ENCODE measurements at places on chromosomes 12 and 14.

GRCh38 chr14:71220462-71220861, 313.2 kb downstream of the PCNX1 start:
- no peak for DNase-seq

DNA sequence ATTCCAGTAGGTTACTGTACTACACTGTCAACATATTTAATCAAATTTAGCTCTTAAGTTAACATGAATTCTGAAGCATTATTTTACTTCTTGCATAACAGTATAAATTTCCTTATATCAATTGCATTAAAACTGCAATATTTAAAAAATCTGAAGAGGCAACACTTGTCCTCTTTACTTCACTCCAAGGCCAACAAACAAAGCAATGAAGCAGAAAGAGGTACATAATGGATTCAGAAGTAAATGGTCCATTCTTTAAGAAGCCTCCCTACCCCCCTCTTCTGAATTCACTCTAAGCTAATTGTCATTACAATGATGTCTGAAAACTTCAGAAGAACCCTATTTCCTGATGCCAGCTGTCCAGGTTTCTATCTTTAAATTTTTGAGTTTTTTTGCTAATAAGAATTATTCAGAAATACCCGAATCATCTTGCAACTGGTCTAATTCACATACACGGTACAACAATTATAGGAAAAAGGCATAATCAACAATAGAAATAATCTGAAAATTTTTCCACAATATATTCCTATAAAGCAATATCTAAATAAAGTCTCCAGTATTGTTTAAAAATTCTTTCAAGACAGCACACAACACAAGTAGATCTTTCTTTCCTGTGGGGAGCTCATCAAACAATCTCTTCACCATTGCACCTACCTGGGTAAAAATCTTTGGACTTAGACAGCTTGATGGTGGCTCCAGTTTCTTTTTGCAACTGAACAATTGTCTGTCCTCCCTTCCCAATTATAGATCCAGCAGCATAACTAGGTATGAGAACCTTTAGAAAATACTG, 2.9 kb downstream of the NOVA1 start:
- no peak for DNase-seq

GRCh38 chr12:4433745-4434058, 11.9 kb downstream of the FGF6 start:
- no peak for DNase-seq

GRCh38 chr14:61219256-61219655, 61.9 kb downstream of the TMEM30B start:
- no peak for DNase-seq

DNA sequence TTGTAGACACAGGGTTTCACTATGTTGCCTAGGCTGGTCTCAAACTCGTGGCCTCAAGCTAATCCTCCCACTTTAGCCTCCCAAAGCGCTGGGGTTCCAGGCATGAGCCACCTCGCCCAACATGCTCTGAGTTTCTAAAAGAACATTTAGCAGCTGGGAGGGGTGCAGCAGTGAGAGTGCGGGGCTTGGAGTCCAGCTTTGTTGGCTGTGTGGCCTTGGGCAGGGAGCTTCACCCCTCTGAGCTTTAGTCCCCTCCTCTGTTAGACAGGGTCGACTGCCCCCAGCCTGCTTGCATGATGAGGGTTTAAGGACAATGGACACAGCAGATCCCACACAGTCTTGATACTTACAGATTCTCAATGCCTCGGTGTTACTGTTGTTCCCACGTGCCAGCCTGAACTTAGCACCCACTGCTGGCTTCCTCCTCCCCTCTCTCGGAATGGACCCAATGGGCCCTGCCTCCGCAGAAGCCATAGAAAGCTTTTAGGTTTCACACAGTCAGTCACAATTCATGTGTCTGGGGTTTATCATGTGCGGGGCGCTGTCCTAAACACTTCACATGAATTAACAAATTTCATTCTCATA, 54.6 kb downstream of the PSMA6 start:
- DNase-seq: no peak

GRCh38 chr12:105522166-105522825, 191.8 kb downstream of the C12orf75 start:
- DNase-seq: no peak

DNA sequence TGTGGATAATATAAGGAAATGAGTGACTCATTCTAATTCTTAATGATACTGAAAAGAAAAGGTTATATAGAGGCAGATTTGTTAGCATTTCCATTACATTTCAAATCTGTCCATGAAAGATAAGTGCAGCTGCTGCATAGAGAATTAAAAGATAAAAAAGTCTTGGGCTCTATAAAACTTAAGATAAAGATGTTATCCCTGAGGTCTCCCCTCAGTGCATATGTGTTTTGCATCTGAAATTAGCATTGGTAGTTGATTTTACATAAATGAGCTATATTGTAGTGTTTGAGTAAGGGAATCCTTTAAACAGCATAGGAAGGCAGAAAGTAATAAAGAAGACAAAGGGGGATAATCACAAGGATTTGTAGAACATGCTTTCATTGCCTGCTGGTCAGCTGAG, 206.2 kb downstream of the FSCB start:
- DNase-seq: no peak

DNA sequence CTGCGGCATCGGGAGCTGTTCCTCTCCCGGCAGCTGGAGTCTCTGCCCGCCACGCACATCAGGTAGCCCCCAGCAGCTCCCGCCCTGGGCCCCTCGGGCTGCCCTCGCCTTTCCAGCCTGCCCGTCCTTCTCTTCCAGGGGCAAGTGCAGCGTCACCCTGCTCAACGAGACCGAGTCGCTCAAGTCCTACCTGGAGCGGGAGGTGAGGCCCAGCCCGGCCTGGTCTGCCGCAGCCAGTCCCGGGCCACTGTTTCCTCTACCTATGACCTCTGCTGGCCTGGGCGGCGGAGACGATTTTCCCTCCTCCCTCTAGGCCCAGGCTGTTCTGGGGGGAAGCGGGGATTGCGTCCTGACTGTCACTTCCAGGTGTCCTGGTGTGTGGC, 24.5 kb upstream of the CRIP2 start:
- no peak for DNase-seq

- no peak for DNase-seq
Measured at GRCh38 chr12:68805592-68806120, 2.3 kb upstream of the MDM2 start.

DNA sequence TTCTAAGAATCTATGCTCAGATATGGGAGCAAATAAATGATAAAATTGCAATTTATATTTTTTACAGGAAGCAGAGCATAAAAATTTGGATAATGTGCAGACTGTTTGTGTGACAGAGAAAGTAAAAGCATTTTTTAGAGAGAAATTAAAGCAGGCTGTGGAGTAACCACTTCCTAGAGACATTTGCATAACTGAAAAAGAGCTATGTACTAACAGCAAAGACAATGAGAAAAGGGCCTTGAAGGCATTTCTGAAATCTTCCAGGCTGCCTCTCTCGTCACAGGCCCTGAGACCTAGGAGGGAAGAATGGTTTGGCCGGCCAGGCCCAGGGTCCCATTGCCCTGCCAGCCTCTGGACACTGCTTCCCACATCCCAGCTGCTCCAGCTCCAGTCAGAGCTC, 247.2 kb downstream of the ALX1 start:
- DNase-seq: no peak

- DNase-seq: no peak
Measured at GRCh38 chr14:103065861-103066260, 8.5 kb upstream of the CDC42BPB start.

DNA sequence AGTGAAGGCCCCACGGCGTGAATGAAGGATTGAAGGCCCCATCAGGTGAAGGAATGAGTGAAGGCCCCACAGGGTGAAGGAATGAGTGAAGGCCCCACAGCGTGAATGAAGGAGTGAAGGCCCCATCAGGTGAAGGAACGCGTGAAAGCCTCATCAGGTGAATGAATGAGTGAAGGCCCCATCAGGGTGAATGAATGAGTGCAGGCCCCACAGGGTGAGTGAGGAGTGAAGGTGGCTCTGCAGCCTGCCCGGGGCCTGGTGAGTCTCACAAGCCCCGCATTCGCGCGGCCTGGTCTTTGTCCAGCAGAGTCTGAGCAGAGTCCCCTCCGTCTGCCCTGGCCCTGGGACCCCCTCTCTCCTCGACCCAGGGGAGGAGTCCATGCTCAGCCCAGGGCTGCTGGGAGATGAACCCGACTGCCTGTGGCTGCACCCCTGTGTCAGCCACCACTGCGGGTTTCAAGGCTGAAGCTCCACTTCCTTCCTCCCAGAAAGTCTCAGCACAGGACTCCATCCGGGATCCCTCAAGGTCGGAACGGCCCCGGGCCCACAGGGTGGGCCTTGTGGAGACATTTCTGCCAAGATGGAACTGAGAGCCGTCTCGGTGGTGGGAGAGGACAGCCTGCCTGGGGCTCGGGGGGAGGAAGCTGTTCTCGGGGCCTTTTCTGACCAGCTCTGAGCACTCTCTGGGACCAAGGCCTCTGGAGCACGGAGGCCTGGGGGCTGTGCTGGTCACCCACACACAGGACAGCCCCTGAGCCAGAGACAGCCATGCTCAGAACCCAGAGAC, 37.4 kb upstream of the TMEM179 start:
- no peak for DNase-seq

GRCh38 chr12:132078190-132078589, 65.9 kb downstream of the DDX51 start:
- no peak for DNase-seq

DNA sequence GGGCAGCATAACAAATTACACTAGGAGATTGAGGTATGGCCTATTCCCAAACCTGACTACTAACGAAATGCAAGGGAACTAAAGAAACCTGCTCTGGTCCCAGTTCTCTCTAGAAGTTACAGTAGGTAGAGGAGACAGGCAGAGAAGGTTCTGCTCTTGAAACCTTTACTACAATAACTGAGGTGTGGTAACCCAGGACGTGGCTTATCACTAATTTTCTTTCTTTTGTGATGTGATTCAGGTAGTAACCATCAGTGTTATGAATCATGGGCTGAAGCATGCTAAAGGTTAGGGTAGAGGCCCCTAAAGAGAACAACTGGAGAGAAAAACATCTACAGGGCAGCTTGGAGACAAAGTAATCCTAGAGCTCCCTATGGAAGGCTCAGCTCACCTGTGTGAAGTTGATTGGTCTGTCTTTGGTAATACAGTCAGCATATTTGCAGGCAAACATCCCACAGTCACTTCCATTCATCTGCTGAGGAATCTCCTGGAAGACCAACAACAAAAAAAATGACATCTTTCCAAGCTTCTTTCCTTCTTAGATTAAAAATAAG, 41.8 kb upstream of the COL2A1 start:
- no peak for DNase-seq

- DNase-seq: no peak
Measured at GRCh38 chr12:69644511-69644910, 33.8 kb upstream of the LRRC10 start.

DNA sequence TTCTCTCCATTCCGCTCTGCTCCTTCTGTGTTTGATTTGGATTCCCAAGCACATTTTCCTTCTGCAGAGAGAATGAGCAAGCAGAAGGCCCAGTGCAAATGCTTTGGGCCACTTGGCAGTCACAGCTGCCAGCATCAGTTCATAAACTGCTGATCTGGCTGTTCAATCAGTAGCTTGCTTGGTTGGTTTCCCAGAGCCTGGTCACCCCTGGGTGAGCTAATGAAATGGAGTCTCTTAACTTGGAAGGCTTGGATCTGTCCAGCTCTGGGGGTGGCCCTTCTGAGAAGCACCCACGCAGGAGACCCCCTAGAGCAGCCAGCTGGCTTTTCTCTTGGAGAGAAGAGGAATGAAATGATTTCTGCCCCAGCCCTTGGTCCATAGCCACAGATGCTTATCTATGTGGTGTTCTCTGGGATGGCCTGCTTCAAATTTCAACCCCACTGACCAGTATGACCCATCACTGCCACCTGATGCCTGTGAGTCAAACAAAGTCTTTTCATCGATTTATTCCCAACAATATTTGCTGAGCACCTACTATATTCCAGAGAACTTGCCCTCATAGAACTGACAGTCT, 30.3 kb downstream of the FAIM2 start:
- no peak for DNase-seq

- DNase-seq: no peak
Measured at GRCh38 chr14:75913183-75913582, 68.6 kb downstream of the TGFB3 start.

- no peak for DNase-seq
Measured at GRCh38 chr12:123264642-123265041, 7.0 kb downstream of the CDK2AP1 start.

DNA sequence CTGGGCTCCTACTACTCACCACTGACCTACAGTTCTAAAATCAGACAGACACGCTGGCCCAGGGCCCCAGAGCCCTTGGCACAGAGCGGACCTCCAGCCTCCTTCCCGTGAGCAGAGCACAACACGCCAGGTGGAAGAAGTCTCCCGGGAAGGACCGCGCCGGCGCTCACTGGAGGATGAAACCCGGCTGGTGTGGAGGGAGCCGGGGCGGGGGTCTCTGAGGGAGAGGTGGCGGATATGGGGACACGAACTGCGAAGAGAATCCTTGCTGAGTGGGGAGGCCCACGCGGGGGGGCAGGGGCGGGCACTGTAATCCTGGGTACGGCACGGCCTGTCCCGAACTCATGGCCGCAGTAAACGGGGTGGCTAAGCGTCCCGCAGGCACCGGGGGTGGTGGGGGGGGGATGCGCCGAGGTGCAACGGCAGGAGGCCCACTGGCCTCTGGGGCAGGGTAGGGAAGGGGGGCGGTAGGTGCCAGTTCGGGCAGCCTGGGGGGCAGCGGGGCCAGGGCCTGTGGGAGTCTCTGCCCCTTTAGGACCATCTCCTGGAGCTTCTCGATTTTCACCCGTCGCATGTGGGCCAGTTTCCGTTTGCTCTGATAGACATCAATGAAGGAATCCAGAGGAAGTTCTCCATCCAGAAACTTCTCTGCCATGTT, 28.8 kb downstream of the VPS37B start:
- no peak for DNase-seq

GRCh38 chr12:93163260-93164036, 214.3 kb upstream of the NUDT4 start:
- no peak for DNase-seq

DNA sequence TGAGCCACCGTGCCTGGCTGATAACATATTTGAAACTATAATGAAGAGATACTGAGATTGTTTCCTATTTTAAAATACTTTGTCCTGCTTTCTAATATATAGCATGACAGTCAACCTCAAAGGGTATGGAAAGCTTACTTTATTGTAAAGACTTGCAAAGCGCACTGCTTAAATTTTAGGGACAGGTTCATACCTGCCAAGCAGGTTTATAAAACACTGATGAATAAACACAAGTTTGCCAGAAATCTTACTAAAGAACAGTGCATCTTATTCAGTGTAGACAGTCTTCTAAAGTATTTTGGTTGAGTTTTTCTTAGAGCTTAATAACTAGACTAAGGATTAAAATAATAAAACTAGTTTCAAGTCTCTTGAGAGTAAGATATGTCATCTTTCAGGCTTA, 4.8 kb downstream of the C12orf71 start:
- DNase-seq: no peak

Data from T follicular helper cell (primary cell).